ENCODE measurements at places on chromosomes 6 and 20.

- peak; percentile 48 for DNase-seq
Observed at GRCh38 chr6:9126878-9127560, 691.7 kb upstream of the SLC35B3 start.

DNA sequence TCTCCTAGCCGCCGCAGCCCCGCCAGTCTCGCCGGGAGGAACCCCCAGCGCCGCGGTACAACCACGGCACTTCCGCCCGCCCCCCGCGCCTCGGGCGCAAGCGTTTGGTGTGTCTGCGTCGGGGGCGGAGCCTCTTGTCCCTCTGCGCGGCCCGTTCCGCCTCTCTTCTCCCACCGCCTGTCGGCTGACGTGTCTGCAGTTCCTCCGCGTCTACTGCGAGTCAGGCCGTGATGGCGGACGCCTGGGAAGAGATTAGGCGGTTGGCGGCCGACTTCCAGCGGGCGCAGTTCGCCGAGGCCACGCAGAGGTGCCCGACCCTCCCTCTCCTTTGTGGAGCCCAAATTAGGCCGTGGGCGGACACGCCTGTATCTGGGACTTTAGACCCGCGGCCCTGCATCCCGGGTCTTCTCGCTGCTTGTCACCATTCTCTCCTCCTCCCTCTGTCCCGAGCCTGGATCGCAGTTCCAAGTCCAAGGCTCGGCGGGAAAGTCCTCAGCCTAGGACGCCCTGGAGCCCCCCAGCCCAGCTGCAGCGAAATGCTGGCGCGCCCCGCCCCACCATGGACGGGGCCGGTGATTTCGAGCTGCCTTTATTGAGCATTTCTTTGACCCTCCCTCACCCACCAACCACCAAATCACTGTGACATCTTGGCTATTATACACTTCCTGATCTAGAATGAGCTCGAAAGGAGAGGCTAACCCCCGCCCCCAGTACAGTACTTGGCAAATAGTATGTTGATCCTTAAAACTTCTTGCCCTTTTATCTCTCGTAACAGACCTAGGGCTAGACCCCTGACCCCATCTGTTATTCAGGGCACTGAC is at the start of gene UFL1:
Gene UFL1, plus strand, starts transcription at position 163 of the 821 bp plus-strand sequence. Its CDS starts 68 bp downstream, at position 231.
- peak; percentile 95 for DNase-seq

DNA sequence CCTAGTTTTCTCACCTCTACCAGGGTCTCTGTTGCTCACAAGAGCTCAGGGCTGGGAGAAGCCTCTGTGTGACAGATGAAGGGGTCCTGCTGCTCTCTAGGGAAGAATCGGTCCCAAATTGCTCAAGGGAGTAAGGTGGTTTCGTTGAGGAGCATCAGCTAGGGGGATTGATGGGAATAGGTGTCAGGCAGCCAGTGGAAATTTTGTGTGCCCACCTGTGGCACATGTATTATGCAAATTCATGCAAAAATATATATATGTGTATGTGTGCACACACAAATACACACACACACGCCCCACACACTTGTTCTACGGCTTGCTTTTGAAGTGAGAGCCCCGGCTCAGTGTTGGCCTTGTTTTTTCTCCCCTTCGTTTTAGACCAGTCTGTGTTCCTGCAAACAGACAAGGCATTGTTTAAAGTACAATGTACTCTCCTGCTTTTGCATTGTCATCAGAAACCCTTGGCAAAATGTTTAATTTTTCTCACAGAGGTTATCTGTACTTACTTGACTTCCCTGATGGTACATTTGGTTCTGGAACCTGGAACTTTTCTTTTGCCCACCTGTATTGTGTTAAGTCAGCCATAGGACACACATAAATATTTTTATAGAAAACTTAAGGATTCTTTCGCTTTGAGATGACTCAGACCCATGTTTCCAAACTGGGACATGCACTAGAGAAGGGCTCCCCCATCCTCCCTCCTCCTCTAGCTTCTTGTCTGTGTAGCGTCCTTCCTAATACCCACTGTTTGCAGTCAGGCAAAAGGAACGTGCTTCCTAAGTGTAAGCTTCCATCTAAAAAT is 26.7 kb downstream of the FOXO3 start:
- no peak for DNase-seq

DNA sequence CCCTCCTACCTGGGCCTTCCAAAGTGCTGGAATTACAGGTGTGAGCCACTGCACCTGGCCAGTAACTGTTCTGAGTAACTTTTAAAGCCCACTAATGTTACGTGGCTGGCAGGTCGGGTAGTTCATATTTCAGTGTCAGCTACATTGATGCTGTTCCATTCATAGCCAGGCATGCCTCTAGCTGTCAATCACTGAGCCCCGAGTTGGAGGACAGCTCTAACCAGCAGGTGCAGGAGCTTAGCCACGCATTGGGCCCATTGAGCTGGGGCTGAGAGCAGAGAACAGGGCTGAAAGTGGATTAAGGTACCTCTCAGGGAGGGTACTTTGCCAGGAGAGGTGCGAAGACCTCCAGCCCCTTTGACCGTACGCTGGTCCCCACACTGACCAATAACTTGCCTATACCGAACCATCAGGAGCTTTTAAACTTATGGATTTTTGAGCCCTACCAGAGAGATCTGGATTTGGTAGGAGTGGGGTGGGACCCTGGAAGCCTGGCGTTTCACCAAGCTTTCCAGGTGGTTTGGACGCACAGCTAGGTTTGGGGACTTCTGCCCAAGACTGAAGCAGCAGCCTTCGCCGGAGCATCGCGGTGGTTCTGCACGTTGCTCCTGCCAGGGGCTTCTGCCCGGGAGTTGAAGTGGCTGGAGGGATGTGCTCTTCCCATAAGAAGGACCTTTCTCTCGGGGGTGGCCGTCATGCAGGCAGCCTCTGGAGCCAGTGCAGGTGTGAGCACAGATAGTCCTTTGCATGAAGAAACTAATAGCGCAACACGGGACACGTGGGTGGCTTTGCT is 82.6 kb downstream of the SERAC1 start:
- DNase-seq, result no peak

DNA sequence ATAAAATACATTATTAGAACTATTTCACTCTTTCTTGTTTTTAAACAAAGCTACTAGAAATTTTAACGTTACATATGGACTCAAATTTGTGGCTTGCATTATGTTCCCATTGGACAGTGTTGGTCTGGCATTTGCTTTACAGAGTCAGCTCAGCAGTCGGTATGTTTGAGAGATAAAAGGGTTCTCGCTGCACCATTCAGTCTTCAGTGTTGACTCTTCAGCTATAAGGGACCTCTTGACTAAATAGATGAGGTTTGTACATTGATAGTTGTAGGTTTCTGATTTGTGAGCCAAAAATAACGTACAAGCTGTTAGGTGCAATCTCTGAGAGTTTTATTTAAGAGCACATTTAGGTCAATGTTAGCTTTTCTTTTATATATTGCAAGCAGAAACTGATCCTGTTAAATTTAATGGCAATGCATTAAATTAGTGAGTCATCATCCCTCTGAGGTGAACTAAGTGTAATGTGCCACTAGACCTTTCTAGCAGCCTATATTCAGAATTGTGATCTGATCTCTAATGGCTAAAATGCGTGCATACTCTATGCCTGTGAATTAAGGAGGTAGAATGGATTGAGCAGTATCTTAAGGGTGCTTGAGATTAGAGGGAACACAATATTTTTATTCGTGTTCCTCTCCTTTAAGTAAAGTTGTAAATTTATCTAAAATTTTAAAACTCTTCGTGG is 485.6 kb upstream of the SYNCRIP start:
- DNase-seq, result no peak

DNA sequence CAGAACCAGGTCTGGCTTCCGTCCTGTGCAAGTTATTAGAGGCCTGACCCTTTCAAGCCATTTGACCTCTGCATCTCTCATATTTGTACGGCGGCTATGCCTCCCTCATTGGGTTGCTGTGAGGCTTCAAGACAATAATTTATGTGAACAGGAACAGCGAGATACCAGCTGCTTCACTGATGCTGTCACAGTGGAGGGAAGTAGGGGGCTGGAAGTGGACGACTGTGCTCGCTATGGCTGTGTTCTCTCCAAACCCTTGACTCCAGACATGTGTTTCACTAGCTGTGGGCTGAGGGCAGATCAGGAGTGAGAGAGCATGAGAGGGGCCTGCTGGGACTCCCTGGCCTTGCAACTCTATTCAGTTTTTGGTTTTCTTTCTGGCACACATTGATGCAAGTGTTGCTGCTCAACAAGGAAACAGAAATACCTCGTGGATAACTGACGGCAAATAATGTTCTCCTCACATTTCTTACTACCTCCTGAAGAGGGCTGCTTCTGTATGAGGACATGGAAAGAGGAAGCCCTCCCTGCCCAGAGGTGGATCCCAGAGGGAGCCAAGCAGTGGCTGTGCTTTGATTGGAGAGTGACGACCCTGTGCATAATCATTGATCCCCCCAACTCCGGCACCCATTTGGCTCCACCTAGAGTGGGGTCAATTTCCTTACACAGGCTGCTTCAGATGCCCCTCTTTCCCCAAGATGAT is 34.7 kb upstream of the SCP2D1 start:
- DNase-seq, result no peak

GRCh38 chr20:49345524-49345923 is 67.7 kb upstream of the ZNFX1 start:
- DNase-seq, result no peak

- no peak for DNase-seq
Observed at GRCh38 chr20:9482180-9482579, 32.2 kb upstream of the LAMP5 start.

DNA sequence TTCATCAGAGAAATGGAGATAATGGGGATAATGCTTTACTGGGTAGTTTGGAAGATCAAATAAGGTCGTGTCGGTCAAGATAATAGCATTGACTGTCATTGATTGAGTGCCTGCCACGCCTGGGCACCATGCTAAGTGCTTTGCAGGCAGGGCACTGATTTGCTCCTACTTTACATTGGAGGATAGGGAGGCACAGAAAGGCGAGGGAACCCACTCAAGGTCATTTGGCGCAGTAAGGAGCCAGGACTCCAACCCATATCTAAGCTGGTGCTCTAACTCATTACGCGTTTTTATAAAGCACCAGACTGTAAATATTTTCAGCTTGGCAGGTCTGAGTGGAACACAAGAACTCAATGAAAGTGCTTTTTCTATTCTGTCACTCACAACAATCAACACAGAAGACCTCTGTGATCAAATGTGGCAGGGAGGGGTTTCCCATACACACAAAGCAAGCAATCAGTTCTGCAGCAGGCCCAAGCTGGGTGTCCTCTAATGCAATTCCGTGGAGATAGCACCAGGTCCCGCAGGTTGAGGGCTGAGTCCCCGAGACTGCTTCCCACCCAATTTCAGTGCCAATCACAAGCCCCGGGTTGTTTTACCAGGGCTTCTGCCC is 373.6 kb downstream of the CDH26 start:
- no peak for DNase-seq

DNA sequence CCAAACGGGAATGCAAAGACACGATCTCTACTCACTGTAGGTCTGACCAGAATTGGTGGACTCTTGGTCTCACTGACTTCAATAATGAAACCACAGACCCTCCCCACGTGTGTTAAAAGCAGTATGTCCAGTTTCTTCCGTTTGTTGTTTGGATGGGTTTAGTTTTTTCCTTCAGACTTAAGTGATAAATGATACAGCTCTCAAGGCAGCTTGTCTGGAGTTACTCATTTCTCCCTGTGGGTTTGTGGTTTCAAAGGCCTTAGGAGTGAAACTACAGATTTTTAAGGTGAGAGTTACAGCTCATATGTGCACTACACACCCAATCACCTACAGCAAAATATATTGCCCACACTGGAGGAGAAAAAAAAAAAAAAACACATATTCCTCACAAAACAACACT is 86.7 kb upstream of the STMND1 start:
- no peak for DNase-seq

DNA sequence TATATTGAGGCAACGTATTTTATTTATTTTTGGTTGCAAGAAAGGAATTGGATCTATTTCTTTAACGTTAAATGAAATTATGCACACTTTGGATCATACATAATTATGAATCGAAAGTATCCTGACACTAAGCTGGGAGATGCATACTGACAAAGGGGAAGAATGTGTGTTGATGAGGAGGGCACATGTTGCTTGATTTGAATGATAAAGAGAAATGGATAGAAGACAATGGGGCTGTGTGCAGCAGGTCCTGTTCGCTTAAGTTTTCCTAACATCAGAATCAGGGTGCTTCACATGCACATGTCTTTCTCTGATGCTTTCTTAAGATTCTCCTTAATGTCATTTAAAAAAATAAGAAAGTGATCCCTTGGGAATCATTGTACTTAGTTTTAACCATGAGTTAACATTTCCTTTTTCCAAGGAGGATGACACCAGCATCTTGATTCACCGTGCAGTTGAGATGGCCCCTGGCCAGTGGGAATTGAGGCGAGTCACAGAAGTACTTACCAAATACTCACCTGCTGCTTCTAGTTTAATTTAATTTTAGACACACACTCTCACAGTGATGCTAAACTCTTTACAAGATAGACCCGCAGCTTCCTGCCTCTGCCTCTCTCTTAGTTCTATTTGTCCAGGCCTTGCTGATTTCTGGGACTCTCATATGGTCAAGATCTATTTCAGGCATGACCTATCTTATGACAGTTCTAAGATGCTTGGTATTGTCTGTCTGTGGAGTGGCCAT is 116.5 kb downstream of the CLIC5 start:
- no peak for DNase-seq

DNA sequence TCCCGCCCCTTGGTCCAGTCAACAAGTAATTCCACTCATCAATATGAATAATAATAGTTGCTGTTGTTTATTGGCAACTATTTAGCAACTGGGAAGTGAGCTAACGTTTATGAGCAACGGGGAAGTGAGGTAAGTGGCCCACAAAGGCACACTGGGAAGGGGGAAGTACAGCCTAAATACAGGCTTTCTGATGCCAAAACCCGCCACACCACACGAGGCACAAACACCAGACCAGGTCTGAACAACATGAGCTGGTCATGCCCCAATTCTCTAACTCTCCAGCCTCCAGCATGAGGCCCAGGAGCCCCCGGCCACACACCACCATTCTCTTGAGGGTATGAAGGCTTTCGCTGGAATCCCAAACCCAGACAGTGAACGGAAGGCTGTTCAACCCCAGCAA is 50.8 kb downstream of the PREX1 start:
- peak; percentile 44 for DNase-seq
